COR-L47 (cell line): ENCODE measurements at places on chromosomes 12 and 14.

DNA sequence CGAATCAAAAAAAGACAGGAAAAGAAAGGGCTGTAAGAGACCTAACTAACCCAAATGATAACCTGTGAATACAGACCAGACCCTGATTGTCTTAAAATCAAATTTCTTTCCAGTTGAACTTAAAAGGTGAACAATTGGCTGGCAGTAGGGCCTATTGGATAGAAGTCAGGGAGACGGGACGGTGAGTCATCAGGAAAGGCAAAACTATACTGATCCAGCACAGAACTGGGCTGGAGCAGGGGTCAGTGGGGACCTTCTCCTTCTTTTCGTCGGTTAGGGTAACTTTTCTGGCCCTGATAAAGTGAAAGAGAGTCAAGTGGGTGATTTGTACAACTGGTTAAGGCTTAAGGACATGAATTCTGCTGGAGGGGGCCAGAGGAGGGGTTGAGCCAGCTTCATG lies 84.9 kb upstream of the OTX2 start:
- no peak for DNase-seq

- DNase-seq, result no peak
These were observed at the start of gene LRP1-AS for GRCh38 chr12:57146961-57147944. Gene LRP1-AS (minus strand): TSS chr12:57147619.

DNA sequence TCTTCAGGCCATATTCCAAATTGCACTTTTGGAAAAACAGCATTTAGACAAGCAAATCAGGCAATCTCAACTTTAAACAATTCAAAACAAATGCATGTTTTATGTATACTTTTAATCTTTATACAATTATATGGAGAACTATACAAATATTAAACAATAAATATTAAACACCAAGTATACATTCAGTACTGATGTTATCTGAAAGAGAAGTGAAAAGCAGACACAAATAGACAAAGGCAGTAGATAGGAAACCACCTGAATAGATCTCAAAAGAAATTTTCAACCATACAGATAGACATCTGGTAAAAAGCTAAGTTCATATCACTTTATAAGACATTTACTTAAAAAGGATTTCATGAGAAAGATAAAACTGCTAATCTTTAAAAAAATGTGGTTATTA lies 65.2 kb downstream of the ZC3H14 start:
- DNase-seq, result no peak

- no peak for DNase-seq
These were observed 101.5 kb downstream of the KICS2 start for GRCh38 chr12:64120568-64120967.

GRCh38 chr14:93533437-93533836 lies 102.7 kb downstream of the UNC79 start:
- DNase-seq, result no peak

DNA sequence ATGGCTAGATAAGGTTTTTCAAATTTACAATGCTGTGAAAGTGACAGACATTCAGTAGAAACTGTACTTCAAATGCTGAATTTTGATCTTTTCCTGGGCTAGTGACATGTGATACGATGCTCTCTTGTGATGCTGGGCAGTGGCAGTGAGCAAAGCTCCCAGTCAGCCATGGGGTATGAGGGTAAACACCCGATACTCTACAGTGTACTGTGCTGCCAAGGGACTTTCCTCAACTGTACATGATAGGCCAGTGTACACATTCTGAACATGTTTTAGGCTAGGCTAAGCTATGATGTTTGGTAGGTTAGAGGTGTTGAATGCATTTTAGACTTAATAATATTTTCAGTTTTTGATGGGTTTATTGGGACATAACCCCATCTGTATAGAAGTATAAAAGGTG lies 17.6 kb downstream of the MBIP start:
- no peak for DNase-seq

DNA sequence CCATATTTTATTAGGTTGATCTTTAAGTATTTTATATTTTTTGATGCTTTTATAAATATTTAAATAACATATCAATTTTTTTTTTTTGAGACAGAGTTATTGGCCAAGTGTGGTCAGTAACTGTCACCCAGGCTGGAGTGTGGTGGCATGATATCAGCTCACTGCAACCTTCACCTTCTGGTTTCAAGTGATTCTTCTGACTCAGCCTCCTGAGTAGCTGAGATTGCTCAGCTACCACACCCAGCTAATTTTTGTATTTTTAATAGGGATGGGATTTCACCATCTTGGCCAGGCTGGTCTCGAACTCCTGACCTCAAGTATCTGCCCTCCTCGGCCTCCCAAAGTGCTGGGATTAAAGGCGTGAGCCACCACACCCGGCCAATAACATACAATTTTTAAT lies 71.1 kb downstream of the FUT8 start:
- DNase-seq, result no peak

DNA sequence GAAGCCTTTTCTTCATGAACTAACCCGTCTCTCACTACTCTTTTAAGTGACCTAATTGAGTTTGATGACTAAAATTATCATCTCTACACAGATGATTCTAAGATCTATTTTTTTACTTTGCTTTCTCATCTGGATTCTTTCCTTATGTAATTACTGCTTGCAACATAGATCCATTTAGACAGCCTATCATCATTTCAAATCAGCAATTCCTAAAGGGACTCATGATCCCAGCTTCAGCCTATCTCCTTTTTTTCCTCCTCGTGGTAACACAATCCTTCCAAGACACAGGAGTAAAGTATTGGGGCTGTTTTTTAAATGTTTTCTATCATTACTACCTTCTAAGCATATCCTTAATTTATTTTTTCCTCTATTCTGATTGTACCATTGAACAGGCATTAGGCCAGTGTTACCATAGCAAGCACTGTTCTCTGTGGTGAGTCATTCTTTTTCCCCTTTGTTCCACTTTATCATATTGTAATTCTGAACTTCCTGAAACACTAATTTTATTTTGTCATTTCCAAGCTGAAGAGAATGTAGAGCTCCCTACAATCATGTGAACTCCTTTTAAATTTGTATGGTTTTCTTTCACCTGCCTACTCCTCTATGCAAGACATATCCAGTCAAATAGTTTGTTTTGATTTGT lies 190.4 kb upstream of the FAR2 start:
- no peak for DNase-seq

GRCh38 chr12:3923021-3923420 lies 49.8 kb upstream of the PARP11 start:
- no peak for DNase-seq

DNA sequence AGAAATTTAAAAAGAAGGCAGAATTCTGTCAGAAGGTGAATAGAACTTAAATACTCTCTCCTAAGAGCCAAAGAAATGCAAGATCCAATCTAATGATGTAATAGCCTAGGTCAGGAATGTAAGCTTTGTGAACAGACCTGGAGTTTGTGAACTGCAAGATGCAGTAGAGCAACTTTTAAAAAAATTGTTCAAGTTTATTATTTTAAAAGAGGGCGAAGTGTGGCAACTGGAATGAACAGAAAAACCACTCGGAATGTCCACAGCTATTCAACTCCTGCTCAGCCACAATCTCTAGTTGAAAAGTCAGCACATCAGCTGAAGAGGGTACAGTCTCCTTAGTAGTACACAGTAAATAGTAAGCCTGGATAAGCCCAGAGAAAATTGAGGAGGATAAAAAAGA lies 228.8 kb downstream of the PPFIA2 start:
- DNase-seq, result no peak

GRCh38 chr14:27367345-27367744 lies 769.5 kb upstream of the NOVA1 start:
- no peak for DNase-seq

DNA sequence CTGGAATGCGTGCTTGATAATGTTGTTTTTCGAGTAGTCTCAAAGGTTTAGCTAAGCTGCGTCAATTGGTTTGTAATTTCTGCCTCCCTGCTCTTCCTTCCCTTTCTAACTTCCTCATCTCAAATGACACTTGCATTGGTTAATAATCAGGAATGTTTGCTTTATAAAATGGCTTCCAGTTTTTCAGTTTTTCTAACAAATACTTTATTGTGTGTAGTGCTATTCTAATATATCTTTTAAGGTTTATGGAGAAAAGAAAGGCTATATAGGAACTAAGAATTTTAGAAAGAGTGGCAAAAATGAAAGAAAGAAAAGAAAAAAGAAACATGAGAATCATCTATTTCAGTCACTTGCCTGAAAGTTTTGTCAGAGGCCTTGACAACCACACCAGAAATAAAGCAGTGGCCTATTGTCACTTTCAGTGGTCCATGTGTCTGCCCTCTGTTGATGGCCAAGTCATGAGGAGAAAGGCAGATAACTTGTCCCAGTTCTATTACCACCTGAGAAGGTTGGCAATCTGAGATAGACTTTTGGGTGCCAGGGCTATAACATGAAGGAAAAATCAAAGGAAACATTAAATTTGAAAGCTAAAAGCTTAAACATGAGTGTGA lies 221.9 kb upstream of the KITLG start:
- DNase-seq, result no peak

DNA sequence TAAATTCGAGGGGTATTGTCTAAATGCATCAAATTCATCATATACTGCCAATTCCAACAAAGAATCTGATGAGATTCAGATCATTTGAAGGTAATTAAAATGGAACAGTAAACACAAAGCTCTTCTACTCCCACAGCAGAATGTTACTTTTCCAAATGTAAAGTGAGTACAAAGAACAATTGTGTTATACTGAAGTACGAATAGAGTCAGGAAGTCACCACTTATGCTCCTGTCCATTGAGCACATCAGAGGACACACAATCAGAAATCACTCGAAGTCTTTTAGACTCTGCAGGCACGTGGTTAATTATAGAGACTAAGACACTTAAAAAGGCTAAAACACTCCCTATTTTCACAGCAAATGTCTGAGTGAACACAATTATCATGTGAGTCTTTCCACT lies 388.5 kb upstream of the MIS18BP1 start:
- DNase-seq, result no peak

- DNase-seq, result no peak
These were observed 319.2 kb downstream of the DUSP6 start for GRCh38 chr12:89033062-89033461.

- DNase-seq, result no peak
These were observed 172.7 kb downstream of the APAF1 start for GRCh38 chr12:98817742-98818141.

DNA sequence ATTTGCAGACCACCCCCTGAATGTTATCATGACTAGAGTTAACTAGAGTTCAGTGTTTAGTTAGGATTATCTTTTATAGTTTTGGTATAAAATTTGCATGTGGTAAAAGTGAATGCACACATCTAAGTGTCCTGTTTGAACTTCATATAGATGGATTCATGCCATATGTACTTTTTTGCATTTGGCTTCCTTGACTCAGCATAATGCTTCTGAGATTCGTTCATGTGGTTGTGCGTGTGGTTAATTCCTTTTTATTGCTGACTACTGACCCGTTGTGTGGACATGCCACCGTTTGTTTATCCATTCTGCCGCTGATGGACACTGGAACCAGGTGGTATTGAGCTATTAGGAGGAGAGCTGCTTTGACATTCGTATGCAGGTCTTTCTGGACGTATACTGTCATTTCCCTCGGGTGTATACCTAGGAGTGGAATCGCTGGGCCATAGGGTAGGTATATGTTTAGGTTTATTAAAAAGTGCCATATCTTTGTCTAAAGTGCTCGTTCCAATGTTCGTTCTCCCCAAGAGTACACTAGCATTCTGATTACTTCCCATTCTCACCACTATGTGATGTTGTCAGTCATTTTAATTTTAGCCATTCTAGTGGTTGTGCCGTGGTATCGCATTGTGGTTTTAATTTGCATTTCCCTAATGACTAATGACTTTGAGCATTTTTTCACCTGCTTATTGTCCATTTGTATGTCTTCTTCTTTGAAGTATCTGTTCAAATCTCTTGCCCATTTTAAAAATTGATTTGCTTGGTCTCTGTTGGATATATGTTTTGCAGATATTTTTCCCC lies 37.7 kb downstream of the RIN3 start:
- no peak for DNase-seq

DNA sequence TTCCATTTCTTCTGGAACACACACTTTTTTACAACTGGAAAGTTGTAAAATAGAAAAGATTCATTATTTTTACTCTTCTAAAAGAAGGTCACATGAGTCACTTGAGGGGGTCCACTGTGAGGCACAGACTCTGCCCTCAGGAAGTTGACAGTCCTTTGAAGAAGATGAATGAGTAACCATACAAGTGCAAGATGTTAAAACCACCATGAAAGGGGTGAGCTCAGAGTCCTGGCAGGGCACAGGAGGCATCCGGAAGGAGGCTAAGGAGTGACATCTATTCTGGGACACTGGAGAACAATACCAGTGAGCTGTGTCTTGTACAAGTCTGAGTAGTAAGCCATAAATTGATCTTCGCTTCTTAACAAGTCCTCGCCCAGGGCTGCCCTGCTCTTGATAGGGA lies 126.0 kb upstream of the FRMD6 start:
- DNase-seq, result no peak
